ENCODE measurements at places on chromosomes 5 and 9. TPM values are rescaled to one million over a fixed set of nuclear protein-coding genes. Genes with fewer than 3 reads are reported as not detected.
A peak's percentile ranks its signal among the peaks of the same experiment; 100 is the strongest.

CTNND2 gene
- total RNA-seq = 0.46 TPM

DNA sequence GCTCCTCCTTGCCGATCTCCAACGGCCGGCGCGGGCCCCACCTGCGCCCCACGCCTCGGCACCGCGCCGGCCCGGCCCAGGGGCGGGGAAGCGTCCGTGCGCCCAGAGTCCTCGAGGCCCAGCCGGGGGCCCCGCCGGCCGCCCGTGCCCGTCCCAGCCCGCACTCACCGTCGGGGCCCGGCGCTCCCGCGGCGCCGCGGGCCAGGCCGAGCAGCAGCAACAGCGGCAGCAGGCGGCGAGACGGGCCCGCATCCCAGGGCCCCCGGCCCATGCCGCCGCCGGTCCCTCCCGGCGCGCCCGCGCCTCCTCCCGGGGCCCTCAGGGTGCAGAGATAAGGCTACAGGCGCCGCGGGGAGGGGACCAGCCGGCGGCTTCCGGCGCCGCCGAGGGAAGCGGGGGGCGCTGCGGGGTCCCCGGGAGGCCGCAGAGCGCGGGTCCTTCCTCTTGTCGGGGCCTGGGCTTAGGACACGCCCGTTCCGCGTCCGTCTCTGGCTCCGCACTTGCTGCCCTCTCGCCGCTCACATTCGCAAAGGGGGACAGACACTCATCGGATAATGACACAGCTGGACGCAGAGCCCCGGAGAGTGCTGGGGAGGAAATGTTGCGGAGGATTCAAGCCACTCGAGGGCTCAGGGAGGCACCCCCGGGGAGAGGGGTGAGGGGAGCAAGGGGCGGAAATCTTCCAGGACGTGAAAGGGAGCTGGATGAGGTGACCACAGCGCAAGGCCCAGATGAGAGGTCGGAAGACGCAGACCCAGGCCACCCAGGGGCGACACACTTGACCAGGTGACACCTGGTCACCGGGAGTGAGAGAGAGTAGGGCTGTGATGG is at the start of gene SUSD1:
Gene SUSD1 (minus strand): TSS at position 333 of the 831 bp plus-strand sequence. CDS start 62 bp downstream, at position 271.
- peak; percentile 86 for DNase-seq

GRCh38 chr9:82988488-82988887 is 74.5 kb downstream of the RASEF start:
- DNase-seq = no peak

DNA sequence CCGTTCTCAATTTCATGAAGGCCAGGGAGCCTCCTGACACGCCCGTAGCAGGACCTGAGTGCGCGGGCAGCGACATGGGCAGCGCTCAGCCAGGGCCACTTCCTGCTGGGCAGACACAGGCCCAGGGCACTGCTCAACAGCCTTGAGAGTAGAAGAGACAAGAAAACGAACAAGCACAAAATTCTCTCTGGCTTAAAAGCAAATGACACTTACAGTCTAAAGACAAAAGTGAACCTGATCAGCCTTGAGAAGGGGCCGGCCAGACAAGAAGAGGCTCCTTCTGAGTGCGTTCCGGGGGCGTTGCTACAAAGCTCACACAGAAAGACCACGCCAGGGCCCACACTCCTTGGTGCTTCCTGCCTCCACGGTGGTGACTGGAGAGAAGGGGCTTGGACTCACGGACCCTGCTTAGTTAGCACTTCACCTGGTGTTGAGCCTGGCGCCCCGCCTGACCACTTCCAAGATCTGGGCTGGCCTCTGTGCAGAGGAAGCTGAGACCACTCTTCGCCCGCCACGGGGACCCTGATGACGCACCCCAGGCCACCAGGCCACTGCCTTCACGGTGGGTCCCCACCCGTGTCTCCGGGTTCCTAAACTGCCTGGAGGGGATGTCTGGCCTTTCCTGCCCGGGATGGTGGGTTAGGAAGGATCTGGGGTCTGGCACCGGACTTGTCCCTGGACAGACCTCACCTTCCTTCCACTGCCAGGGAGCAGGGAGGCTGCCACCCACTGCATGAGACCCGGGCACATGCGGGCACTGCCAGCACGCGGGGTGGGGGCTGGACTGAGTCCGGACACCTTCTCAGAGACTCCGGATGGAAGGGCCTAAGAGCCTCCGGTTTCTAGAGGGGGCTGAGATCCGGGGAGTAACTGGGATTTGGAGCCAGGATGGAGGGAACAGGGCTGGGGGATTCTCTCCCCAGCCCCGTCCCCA is 1.3 kb downstream of the SLC12A7 start:
- no peak for DNase-seq

C1QTNF3 gene
- 31.3 TPM for total RNA-seq

CCDC69 gene
- total RNA-seq = 72.4 TPM

GRCh38 chr9:109537288-109537687 is 39.2 kb upstream of the PTPN3 start:
- DNase-seq = no peak

DNA sequence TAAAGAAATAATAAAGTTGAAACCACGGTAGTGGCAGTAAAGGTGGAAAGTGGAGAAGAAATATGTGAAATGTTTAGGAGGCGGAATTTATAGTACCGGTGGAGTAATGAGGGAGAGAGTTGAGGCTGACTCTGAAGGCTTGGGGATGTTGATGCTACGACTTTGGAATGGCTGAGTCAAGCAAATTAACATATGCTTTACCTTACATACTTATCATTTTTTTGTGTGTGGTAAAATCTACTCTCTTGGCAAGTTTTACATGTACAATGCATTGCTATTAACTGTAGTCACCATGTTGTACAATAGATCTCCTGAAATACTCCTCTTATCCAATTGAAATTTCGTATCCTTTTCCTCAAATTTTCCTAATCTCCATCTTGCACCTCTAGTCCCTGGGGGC is 179.0 kb downstream of the TAF11L14 start:
- DNase-seq = no peak

CCDC192 gene
- total RNA-seq = not detected

DNA sequence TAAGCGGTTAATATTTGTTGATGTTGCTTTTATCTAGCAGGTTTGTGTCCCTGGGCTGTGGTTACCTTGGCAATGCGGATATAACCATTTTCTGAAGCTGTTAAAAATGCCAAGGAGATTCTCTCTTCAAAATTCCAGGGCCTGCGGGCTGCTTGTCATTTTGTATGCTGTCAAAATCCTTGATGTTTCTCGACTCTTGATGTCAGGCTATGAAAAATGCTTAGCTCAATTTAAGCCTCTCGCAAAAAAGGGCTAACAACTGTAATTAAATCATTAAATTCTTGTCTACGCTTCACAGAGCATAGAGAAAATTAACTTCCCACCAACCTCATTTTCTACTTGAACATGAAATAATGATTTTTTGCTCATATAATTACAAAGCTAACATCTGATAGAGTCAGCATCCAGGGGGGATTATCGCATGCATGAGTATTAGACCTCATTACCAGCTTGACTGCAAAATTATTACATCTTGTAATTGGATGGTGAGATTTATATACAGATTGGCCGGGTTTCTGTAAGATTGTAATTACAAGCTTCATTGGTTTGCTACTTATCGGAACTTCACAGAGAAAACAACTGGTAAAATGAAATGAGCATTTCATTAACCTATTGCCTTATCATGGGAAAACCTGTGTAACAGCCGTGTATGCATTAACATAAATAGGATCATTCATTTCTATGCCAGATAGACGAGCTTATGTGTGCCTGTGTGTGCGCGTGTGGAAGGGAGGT is 83.1 kb upstream of the IRX1 start:
- DNase-seq = no peak

IL5 gene
- not detected for total RNA-seq

CNTNAP3B gene
- 20.6 TPM for total RNA-seq

GRCh38 chr5:60651872-60652620 is 47.9 kb downstream of the DEPDC1B start:
- DNase-seq = no peak

OR1J2 gene
- not detected for total RNA-seq

- DNase-seq = no peak
Observed at GRCh38 chr5:44332285-44332971, 56.8 kb downstream of the FGF10 start.

GRCh38 chr5:10666531-10667299 is 94.3 kb downstream of the DAP start:
- peak; percentile 56 for DNase-seq

FAM153A gene
- 0.05 TPM for total RNA-seq

- no peak for DNase-seq
Observed at GRCh38 chr5:52789851-52790250, 2.1 kb downstream of the ITGA1 start.

REEP2 gene
- total RNA-seq = 12.5 TPM

- DNase-seq = no peak
Observed at GRCh38 chr9:14082732-14083131, 231.2 kb downstream of the NFIB start.

DNA sequence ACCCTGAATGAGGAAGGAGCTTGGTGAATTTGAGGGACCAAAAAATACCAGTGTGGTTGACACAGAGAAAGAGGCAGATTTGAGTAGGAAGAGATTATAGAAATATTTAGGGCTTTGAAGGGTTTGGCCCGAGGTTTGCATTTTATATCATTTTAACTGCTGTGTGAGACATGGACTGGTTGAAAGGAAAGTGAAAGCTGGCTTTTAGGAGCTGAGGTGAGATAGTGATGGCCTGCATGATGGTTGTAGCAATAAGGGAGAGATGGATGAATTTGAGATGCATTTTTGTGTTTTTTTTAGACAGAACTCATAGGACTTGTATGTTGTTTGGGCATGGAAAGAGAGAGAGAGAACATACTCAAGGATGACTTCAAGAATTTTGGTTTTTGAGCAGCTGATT is 21.7 kb downstream of the FER start:
- DNase-seq = no peak

VCAN gene
- total RNA-seq = 453 TPM

TENT4A gene
- 24.3 TPM for total RNA-seq

COL15A1 gene
- 126 TPM for total RNA-seq

GRCh38 chr5:112737070-112737462 is 619 bp upstream of the APC start:
- no peak for DNase-seq

DNA sequence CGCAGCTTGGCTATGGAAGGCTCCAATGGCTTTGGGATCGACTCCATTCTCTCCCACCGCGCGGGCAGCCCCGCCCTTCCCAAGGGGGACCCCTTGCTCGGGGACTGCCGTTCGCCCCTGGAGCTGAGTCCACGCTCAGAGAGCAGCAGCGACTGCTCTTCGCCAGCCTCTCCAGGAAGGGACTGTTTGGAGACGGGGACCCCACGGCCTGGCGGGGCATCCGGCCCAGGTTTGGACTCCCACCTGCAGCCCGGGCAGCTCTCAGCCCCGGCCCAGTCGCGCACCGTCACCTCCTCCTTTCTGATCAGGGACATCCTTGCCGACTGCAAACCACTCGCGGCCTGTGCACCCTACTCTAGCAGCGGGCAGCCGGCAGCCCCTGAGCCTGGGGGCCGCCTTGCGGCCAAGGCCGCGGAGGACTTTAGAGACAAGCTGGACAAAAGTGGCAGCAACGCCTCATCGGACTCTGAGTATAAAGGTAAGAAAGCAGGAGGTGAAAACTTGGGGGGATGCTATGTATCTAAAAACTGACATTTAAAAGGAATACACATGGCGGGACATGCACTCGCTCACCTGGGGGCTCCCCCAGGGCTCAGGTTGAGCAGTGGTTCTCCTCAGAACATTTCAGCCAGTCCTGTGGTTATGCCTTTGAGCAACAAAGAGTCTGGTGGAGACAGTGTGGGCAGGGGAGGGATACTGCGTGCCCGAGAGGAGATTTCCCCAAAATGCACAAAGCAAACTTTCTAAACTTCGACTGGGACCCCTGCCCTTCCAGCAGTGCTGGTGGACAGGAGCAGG is 579 bp downstream of the BARHL1 start:
- peak; percentile 80 for DNase-seq

DNM1 gene
- total RNA-seq = 46.5 TPM

GRCh38 chr5:60340326-60340725 is 359.6 kb downstream of the DEPDC1B start:
- DNase-seq = no peak

Data from posterior vena cava (tissue), 2 donors.